ENCODE measurements at places on chromosomes 7 and 10. TPM values are rescaled to one million over a fixed set of nuclear protein-coding genes. Genes with fewer than 3 reads are reported as not detected.

Gene CLCN1
- not detected for total RNA-seq

DNA sequence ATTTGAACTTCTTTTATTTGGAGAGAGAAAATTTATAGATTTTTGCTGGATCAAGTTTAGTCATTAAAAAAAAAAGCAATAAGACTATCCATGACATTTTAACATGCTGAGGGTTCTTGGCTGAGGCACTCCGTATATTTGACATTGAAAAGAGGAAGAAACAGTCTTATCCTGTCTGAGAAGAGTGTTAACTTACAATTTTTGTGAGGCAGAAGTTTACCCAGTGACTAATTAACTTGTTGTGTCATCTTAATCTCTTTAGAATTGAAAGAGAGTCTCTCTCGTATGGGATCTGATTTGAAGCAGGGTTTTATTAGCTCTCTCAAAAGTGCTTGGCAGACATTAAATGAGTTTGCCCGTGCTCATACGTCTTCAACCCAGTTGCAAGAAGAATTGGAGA, 39.3 kb downstream of the SEC23IP start:
- DNase-seq = no peak

DNA sequence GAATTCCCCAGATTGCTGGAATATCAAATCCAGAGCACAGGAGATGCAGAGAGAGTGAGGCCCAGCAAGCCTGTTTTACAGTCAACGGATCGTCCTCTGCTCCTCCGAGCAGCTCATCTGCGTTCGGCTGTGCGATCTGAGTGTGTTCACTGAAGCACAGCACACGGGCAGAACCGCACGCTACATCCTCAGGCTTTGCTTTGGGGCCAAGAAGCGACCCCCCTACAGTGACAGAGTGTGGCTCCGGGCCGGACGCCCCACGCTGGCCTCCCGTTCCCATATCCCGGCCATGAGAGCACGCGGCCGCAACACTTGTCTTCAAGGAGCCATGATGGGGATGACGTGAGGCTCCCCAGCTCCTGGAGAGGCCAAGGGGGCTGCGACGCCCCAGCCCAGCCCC, 431.4 kb downstream of the DNAJB6 start:
- DNase-seq = no peak

DNA sequence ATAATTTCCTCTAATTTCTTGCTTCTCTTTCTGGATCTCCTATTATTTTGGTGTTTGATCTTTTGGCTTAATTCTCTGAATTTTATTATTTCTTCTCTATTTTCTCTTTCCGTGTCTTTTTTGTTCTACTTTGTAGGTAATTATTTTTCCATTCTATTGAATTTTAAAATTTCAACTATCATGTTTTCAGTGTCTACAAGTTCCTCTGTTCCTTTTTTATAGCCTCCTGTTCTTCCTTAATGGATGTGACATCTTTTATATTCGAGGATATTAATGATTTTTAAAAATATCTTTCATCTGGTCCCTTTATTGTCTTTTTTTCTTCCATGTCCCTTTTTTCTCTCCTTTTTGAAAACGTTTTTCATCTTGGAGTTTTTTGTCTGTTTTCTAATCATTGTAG, 11.1 kb downstream of the CDC123 start:
- no peak for DNase-seq

Gene C10orf71
- not detected for total RNA-seq

GRCh38 chr10:70222340-70222794, 10.9 kb downstream of the PPA1 start:
- DNase-seq = no peak

DNA sequence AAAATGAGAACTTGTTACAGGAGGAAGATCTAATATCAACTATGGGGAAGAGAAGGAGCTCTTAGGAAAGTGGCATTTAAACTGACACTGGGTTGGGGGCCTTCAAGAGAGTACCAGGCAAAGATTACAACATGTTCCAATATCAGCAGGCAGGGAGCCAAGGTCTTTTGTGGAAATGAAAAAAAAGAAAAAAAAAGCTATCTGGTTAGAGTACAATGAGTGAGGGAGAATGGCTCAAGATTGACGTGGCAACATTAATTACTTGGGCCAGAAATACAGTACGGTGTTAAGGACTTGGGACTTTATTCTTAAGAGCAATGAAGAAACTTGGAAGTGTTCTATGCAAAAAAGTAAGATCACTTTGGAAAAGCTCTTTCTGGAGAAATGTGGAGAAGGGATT, 132.3 kb upstream of the CDK1 start:
- DNase-seq = no peak

DNA sequence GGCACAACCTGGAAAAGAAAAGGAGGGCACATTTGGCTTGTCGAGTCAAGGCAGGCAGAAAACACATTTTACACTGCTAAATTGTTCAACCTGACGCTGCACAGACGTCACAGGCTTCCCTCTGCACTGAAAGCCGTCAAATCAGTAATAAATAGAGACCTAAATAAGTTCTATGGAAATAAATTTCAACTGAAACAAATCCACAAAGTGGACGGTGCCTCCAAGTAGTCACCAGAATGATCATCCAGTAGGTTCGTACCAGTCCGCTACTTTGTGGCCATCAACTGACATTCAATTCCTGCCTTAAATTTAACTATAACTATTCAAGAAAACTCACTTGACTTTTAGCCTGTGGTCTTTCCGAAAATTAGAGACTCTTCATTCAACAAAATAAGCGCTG, 49.0 kb downstream of the NPVF start:
- no peak for DNase-seq

Gene SYCE1
- total RNA-seq = not detected

DNA sequence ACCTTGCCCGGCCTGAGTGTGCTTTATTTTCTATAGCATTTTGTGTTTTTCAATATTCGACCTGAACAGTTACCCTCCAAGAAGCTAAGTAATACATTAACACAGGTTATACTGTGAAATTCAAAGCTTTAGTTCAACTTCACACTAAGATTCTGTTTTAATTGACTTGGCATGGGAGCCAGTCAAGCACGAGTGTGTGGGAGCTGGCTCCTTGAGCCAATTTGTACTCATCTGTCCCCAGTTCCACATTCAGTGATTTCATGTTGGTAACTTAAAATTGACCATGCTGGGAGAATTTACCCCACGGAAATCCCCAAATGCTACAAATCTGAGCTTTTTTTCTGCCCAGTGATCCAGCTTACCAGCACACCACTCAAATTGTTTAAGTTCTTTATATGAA, 20.3 kb downstream of the TSPAN12 start:
- DNase-seq = no peak

DNA sequence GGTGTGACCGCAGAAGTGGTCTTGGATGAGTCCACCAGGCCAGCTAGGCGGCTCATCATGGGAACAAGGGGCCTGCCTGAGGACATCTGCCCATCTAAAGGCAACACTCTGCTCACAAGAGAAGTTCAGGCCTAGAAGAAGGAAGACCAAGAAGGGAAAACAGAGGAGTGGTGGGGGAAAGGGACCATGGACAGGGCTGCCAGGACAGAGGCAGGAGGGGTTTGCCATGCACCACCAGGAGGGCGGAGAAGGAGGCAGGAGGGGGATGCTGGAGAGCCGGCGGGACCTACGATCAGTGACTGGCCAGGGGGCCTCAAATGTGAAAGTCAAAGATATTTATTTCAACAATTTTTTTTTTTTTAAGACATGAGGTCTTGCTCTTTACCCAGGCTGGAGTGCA, 33.1 kb downstream of the GAD2 start:
- DNase-seq = no peak

DNA sequence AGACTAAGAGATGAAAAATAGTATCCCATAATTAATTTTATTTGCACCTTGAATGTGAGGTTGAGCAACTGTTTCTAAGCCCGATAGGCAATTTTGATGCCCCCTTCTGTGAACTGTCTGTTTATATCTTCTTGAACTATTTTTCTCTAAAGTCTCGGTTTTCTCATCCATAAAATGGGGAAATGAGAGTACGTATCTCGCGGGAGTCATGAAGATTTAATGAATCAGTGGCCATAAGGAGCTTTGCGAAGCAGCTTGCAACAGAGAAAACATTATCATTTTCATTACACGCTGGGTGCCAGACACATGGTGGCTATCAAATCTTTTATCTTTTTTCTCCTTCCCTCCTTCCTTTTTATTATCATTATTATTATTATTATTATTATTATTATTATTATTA, 108.1 kb upstream of the CARD11 start:
- no peak for DNase-seq

Measured in tibial nerve (tissue), 4 donors.